Hematopoietic multipotent progenitor cell treated with erythropoietin and hydrocortisone succinate and interleukin-3 and kit ligand, for 8 days (in vitro differentiated cells): ENCODE measurements at places on chromosomes 12 and 14.

DNA sequence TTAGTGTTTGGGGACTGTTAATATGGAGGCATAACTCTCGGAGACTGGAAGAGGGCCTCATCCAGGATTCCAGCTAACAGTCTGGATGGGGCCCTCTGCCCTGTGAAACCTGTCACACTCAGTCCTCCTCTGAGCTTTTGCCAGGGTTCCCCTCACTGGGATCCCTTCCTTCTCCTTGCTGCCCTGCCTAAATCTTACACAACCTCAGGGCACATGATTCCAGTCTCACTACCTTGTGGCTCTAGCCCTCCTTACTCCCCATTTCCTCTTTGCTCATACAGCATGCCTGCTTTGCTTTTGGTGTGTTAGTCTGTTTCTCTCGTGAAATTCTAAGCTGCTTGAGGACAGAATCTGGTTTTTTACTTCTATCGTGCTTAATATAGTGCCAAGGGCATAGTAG lies 942 bp upstream of the GSG1 start:
- DNase-seq, result no peak

DNA sequence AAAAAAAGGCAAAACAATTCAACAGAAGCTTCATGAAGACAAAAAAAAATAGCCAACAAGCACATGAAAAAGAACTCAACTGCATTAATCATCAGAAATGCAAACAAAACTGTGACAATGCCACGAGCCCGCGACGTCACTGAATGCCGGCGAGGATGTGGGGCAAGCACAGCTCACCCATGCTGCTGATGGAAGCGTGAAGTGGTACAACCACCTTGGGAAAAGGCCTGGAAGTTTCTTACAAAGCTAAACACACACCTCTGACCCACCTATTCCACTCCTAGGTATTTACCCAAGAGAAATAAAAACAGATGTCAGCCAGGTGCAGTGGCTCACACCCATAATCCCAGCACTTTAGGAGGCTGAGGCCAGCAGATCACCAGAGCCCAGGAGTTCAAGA lies 10.5 kb downstream of the BTBD6 start:
- DNase-seq, result no peak

GRCh38 chr14:76413962-76414600 lies 38.1 kb downstream of the ESRRB start:
- no peak for DNase-seq

- no peak for DNase-seq
Observed at GRCh38 chr14:77359626-77360025, 17.3 kb downstream of the TMED8 start.

GRCh38 chr12:886206-886605 lies 63.3 kb downstream of the RAD52 start:
- no peak for DNase-seq

GRCh38 chr12:93829016-93829415 lies 151.8 kb downstream of the CRADD start:
- DNase-seq, result no peak

DNA sequence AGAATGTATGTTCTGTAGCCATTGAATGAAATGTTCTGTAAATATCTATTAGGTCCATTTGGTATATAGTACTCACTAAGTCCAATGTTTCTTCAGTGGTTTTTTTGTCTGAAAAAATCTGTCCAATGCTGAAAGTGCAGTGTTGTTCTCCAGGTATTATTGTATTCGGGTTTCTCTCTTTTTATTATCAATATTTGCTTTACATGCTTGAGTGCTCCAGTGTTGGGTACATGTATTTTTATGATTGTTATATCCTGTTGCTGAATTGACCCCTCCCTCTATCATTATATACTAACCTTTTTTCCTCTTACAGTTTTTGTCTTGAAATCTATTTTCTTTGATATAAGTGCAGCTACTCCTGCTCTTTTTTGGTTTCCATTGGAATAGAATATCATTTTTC lies 382.2 kb downstream of the CCER1 start:
- DNase-seq, result no peak

DNA sequence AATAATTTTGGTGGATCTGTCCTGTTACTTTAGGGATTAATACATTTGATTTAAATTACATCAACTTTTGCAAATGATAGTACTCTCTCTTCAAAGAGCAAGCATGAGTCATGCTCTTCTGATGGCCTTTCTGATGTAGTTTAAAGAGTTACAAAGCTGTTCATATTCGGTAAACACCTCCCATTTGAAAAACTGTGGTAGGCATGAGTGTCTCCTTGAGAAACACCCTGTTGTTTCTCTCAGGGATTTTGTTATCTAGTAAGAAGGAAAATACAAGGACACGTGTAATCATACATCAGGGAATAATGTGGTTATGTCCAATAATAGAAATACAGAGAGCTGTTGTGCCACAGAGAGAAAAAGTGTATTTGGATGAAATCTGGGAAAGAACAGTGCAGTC lies 53.3 kb upstream of the E2F7 start:
- DNase-seq, result no peak

DNA sequence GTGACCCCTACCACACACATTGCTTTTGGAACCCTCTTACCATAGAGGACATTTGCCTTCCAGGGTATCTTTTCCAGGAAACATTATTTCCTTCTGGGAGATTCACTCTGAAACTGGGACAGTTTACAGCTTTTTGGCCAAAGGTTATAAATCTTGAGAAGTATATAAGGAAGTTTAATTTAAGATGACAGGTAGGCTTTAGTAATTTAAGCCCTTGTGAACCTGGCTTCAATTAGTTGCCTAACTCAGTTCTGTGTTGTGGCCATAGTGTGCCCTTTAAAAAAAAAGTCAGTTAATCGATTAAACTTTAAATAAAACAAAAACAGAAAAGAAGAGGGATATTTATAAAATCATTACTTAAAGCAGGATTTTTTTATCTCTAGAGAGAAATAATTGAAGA lies 142.9 kb downstream of the NAV3 start:
- DNase-seq, result no peak

DNA sequence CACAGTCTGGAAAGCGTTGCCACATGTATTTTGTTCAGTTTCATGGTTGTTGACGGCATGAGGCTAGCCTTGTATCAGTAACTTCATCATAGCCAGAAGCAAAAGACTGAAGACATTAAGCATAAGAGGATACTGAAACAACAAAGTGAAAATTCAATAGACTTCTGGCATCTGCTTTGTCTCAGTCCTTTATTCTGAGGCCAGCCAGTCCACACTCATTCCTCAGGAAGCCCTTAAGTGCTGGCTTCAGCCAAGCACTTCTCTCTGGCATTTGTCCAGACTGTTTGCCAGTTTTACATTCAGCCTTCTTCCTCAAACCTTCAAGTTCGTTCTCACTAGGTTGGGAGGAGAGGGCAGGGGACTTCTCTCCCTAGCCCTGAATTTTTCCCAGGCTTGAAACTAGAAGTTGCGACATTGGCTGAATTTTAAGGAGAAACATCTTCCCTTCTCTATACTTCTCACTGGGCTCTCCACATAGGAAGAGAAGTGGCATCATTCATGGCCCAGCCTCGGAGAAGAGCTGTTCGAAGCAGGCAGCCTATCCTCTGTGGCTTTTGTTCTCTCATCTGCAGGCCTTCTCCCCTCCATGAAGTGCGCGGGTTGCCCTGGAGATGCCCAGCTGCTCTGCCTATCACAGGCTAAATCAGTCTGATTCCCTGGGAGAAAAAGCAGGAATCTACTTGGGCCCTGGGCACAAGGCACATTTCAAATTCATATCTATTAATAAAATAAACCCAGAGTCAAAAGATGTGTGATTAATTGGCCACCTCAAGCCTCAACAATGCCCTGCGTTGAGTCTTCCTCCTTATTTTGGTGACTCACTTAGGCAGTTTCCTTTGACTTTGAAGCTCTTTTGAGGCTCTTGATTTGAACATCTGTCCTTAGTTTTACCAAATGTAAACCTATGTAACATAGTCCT lies 130.9 kb upstream of the PLEKHA5 start:
- DNase-seq, result no peak

DNA sequence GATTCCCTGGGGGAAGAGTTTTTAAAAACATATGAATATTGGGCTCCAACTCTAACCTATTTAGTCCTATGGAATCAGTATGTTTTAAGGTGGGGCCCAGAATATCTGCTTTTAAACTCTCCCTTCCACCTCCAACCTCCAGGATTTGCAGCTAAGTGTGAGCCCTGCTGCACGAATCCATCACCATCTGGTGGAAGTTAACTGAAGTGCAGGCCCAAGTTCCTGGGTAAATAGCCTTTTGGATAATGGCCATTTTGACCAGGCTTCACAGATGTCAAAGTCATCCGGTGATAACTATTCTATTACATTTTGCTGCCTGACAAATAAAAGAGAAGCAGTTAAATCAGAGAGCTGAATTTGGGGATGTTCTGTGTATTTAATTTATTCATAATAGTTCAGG lies 58.1 kb upstream of the RMST start:
- peak; percentile 50 for DNase-seq

- peak; percentile 63 for DNase-seq
Observed at GRCh38 chr12:109393437-109394345, 46.0 kb downstream of the MYO1H start.

- DNase-seq, result no peak
Observed at GRCh38 chr14:73958591-73958990, 8.5 kb downstream of the COQ6 start.

DNA sequence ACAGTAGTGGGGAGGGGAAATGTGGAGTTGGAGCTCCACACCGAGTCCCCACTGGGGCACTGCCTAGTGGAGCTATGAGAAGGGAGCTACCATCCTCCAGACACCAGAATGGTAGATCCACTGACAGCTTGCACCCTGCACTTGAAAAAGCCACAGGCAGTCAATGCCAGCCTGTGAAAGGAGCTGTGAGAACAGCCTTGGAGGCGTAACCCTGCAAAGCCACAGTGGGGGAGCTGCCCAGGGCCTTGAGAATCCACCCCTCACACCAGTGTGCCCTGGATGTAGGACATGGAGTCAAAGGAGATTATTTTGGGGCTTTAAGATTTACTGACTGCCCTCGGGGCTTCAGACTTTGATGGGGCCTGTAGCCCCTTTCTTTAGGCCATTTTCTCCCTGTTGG lies 12.5 kb downstream of the CTSG start:
- no peak for DNase-seq

DNA sequence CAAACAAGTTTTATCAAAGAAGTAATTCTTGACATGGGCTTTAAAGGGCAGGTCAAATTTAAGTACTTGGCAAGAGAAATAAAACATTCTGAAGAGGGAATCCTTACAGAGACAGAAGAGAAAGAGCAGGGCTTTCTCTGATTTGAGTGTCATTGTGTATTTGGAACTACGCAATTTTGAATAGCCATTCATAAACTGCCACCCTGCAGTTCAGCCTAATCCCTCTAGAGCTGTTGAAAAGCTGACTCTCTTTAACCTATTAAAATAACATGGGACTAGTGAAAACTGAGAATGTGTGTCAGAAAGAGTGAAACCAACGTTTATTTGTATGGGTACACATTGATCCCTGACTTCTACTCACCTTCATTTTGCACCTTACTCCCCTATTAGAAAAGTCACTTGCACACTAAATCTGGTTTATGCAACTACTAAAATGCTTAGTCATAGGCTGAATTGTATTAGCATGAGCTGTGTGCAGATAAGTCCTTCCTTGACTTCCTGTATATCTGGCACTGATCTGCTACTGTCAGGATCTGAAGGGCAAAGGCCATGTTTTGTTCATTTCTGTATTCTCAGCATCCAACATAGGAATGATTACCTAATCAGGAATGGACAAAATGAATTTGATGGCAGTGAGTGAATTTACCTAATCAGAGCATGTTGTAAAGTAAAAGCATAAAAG lies 458.9 kb downstream of the NOVA1 start:
- no peak for DNase-seq

- no peak for DNase-seq
Observed at GRCh38 chr12:78155546-78155945, 324.9 kb downstream of the NAV3 start.

DNA sequence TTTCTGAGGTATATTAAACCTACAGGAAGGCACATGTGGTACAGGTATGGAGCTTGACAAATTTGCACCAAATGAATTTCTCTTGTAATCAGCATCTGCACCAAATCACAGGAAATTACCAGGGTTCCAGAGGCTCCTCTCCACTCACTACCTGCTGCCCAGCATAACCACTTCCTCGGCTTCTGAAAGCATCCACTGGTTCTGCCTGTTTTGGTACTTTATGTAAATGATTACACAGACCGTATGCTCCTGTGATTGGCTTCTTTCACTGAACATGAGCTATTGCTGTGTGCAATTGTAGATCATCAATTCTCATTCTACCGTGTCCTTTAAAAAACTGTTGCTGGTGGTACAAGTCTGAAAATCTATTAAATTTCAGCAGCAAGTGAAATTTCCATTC lies 522.1 kb downstream of the TMEM132D start:
- no peak for DNase-seq

DNA sequence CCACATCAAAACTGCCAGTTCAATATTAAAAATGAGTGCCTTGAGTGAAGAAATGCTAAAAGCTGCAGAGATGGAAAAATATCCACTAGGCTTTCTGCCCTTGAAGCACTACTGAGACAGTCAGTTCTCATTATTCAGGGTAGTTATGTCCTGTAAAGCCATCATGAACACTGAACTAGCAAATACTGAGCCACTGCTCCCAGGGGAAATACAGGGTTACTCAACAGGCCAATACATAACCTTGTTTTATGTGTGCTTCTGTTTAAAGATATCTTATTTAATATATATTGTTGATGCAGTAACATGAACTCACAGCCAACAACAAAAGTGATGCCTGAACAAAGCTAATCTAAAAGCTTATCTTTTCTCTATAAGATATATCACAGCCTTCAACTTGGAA lies 3.3 kb downstream of the RAD52 start:
- DNase-seq, result no peak

DNA sequence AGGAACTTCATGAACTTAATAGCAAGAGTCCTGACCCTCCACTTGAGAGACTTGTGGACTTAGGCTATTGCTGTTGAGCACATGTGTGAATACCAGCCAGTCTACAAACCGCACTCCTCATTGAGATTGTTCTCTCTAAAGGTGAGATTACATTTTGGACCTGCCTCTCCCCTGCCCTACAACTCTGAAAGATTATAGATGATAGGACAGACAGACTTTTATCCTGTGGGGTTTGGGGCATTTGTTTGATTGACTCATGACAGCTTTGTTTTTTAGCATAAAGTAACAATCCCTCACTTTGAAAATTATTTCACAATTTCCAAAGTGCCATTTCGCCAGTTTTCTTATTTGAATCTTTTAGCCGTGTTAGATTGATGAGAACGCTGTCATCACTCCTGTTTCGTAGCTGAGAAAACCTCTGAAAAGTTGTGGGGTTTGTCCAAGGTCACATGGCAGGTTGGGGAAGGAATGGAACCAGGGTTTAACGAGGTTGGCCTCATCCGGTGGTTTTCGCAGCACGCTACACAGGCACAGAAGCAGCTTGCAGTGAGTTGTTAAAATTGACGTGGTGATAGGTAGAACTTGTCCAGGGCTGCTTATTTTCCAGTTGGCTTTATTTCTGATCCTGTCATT lies 836 bp downstream of the EVL start:
- DNase-seq, result peak; percentile 69
